Stimulated activated CD8-positive, alpha-beta memory T cell treated with anti-CD3 and anti-CD28 coated beads, Interleukin-2, amount 100 ng/mL, for 1 hour (primary cell): ENCODE measurements at places on chromosomes 11 and 22.

GRCh38 chr11:27418356-27418755, 54.2 kb downstream of the LGR4 start:
- no peak for DNase-seq

GRCh38 chr11:102239448-102239847, 77.8 kb upstream of the BIRC3 start:
- no peak for DNase-seq

- no peak for DNase-seq
Observed at GRCh38 chr11:60098508-60098907, 10.0 kb downstream of the MS4A2 start.

DNA sequence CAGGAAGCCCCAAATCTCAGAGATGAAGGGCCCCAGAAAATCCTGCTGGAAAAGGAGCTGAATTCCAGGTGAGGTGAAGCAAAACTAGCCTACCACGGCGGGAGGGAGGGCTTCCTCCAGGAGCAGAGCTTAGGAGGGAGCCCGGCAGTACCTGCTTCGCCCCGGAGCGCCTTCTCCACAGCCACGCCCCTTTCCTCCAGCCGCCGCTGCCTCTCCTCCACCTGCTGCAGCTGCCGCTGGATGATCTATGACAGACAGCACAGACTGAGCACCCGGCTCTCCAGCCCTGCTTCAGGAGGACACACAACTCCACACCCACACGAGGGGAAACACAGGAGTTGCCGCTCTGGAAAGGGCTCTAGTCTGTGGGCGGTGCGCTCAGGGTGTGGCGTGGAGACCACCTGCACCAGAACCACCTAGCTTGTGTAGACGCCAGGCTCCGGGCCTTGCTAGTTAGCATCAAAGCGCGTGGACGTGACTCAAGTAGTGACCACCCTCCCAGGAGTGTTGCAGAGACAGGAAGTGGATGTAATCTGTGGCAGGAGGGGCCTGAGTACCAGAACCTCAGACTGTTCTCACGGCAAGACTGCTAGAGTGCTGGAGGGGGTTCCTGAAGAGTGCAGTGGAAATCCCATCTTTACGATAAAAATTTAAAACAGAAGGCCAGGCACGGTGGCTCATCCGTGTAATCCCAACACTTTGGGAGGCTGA, 34.6 kb upstream of the BID start:
- DNase-seq: no peak

- no peak for DNase-seq
Observed at GRCh38 chr11:98260983-98261382, 759.8 kb upstream of the CNTN5 start.

DNA sequence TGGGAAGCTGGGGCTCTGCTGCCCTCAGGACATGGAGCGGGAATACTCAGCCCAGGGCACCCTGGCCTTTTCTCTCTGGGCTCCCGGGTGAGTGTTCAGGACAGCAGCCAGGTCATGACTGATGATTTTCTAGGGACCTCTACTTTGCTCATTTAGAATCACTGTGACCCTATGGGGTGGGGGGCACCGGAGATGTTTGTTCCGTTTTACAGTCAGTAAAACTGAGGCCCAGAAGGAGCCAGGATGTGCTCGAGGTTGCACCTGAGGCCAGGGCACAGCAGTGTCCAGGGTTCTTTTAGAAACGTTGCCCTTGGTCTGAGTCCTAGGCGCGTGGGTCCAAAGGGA, 48.1 kb downstream of the SMIM38 start:
- no peak for DNase-seq

- no peak for DNase-seq
Observed at GRCh38 chr11:92865352-92865751, 104.1 kb upstream of the MTNR1B start.

GRCh38 chr11:35330931-35331330, 88.4 kb downstream of the SLC1A2 start:
- DNase-seq: no peak

GRCh38 chr11:106858200-106858599, 160.1 kb downstream of the GUCY1A2 start:
- no peak for DNase-seq

- DNase-seq: no peak
Observed at GRCh38 chr22:47547881-47548650, 785.6 kb downstream of the TBC1D22A start.

GRCh38 chr22:36734171-36735058, 30.9 kb upstream of the CACNG2 start:
- DNase-seq: no peak

- DNase-seq: no peak
Observed at GRCh38 chr11:34360046-34360445, 2.2 kb upstream of the ABTB2 start.

- no peak for DNase-seq
Observed at GRCh38 chr11:121451178-121451985, 732 bp upstream of the SORL1 start.

GRCh38 chr11:9689721-9690120, 25.8 kb downstream of the SWAP70 start:
- DNase-seq: no peak

DNA sequence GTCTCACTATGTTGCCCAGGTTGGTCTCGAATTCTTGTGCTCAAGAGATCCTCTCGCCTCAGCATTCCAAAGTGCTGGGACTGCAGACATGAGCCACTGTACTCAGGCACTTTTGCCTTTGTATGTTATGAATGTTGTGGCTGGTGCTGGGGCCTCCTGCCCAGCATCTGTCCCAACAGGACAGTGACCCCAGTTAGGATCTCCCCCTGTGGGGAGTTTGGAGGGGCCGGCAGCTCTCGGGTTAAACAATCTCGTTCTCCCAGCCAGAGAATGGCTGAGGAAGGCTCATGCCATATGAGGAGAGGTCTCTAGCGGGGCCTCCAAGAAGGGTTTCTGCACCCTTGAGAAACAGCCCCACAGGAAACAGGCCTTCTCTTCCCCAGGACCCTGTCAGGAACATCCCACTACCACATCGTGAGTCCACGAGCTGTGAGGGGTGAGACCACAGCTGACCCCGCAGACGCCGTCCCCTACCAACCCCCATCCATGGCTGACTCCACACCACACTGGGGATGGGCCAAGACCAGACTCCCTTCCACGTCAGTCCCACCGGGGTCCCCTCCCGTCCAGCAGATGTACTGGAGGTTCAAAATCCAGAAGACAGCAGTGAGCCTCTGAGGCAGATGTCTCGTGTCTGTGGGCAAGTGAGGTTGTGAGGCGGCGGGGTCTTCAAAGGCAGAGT, 54.1 kb downstream of the SHANK2 start:
- no peak for DNase-seq

DNA sequence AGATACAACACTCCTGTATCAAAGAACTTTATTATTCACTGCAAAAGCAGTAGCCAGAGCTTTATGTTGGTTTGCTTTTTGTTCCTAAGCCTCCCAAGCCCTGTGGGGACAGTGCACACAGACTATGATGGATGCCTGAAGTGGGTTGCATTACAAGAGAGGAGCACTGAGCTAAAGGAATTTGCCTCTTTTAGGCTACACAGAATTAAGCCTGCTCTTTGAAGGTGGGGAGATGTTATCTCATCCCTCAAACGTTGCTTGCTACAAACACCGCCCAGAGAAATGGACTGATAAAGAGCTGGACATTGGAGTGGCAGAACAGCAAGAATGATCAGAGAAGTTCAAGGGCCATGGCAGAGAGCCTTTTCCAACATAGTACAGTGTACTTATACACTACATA, 2.5 kb upstream of the POGLUT3 start:
- no peak for DNase-seq

DNA sequence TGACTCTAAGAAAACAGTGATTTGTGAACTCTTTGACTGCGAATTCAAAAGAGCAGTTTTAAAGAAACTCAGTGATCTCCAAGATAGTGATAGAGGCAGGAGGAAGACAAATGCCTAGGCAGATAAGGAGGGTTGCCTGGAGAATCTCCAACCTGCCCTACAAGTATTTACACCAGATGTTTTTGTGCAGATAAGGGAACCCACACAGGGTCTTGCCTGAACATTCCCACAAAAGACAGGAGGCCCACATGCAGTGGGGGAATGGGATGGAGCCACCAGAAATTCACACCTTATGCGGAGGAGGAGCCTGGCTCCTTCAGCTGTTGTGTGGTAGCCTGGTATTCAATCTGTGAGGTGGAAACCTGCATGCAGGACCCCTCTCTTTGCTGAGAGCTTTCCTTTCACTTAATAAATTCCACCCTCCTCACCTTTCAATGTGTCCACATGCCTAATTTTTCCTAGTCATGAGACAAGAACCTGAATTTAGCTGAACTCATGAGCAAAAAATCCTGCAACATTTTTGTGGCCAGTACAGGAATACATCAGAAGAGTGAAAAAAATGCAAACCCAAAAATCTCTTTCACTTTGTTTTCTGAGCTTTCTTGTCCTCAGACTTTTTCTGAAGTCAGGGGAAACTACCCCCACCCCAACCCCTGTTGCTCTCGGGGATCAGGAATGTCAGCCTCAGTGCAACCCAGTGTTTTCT, 8.1 kb upstream of the GLYAT start:
- no peak for DNase-seq

GRCh38 chr22:42964994-42965699, 49.8 kb downstream of the PACSIN2 start:
- no peak for DNase-seq

DNA sequence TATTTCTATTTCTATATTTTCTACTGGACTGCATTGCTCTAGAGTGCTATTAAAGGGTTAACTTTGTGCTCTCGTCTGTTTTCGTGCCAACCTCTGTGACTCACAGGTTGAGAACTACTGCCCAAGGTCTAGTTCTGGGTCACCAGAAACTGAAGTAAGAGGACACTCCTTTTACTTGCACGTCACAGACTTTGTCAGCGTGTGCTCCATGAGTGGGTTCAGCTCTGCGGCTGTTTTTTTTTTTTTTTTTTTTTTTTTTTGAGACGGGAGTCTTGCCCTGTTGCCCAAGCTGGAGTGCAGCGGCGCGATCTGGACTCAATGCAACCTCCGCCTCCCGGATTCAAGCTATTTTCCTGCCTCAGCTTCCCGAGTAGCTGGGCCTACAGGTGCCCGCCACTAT, 49.8 kb downstream of the CLMP start:
- DNase-seq: no peak

- no peak for DNase-seq
Observed at GRCh38 chr11:108958368-108959104, 293.7 kb downstream of the DDX10 start.

DNA sequence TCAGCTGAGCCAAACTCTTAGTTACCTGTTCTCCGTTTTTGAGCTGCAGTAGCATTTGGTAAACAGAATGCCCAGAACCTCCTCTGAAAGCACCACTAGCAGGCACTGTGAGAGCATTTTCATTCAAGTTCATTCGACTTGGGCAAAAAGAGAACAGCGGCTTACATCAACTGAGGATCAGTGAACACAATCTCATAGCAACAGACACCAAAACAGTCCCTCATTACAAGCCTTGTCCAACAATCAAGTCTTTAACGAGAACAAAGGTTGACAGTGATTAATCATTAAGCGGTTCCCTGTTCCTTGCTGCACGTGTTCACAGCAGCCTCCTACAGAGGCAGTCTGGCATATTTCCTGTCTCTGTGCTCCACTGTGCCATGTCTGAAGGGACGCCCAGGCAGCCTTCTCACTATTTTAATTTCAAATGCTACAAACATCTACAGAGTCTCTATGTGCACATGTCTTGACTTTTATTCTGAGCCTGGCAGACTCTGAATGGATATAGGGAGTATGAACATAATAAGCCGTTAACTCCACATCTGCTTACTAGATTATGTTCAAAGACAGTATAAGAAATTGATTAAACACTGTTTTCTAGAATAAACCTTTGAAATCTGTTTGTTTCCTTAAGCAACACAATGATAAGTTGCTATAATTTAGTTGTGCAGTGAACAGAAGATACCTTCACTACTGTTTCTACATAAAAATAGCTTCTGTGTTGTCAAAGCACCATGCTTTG, 88.3 kb upstream of the MTMR2 start:
- no peak for DNase-seq

DNA sequence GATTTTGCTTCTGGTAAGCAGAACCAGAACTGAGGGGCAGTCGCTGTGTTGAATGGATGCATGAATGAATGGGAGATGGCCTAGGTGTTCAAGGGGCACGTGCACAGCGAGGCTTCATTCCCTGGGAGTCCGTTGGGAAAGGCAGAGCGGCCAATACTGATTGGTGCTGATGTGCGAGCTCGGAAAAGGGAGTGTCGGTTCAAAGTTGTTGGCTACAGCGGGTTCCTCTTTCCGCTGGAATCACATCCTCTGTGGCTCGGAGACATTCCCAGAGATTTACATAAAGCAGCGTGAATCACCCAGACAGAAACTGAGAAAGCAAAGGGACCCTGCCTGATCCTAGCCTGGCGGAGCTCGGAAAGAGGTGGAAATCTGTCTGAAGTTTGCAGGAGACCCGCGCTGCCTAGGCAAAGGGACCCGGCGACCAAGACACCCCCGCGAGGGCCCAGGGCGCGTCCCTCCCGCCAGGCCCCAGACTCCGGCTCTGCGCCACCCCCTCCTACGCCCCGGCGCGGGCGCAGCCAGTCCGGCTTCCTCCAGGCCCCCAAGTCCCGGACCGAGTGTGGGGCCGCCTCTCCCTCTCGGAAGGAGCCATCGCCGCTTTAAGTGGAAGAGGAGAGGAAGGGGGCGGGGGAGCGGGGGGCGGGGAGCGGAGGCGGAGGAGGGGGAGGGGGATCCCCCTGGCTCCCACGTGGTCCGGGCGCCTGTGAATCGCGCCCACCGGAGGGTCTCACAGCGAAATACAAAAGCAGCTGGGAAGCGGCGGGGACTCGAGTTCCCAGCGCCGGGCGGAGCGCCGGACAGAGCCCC, at the start of gene FJX1:
TSS of gene FJX1 (plus strand) at position 774 of the 810 bp plus-strand sequence. CDS start 177 bp downstream, outside the sequence.
- no peak for DNase-seq

- DNase-seq: no peak
Observed at GRCh38 chr22:39325392-39325932, 6.0 kb upstream of the RPL3 start.

DNA sequence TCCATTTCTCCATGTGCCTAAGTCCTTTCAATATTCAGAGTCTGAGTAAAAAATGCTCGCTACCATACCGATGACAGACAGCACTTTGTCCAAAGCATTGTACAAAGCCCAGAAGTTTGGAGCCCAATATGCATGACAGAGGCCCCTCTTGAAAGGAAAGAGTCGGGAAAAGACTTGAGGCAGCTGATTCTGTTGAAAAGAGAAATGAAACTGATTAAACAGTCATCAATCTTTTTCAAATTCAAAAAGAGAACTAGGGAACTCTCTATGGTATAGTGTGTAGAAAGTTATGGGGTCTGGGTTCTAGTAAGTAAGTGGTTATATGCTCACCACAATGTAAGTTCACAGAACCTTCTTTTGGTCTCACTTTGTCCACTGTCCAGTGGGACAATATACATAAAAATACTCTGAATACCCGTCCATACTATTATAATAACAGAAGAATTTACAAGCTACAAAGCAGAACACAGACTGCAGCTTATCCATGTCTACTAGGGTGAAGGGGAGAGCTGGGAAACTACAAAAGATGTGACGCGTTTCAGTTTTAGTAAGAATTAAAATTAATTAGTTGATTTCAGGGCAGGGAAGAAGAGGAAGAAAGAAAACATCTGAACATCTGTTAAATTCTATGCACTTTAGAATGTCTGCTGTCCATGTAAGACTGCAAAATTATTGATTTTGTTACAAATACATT, 26.7 kb downstream of the ALG8 start:
- DNase-seq: no peak

GRCh38 chr11:25396847-25397246, 900.0 kb downstream of the LUZP2 start:
- no peak for DNase-seq
